ENCODE measurements at places on chromosomes 6 and 20. TPM values are rescaled to one million over a fixed set of nuclear protein-coding genes. Genes with fewer than 3 reads are reported as not detected.

VGLL2 gene
- not detected for total RNA-seq

DNA sequence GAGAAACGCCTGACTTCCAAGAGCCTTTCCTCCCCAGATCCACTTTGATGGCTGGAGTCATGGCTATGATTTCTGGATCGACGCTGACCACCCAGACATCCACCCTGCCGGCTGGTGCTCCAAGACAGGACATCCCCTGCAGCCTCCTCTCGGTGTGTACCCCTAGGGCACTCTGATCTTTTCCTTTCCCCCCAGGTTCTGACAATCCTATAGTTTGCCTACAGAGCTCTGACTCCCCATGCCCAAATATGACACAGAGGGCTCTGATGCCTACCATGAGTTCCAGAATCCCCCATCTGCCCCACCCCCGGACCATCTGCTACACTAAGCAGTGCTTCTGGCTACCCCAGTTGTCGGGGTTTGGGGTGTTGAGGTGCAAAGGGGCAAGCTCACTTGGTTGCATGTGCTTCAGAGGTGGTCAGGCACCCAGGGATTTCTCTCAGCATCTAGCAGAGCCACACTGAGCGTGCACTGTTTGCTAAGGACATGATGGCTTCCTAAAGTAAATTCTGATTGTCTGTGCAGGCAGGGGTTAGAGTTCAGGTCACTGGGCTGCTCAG is 24.0 kb upstream of the SGK2 start:
- no peak for DNase-seq

- DNase-seq = no peak
These were observed 261.7 kb upstream of the NOX3 start for GRCh38 chr6:155717374-155717773.

GNRH2 gene
- not detected for total RNA-seq

IRAK1BP1 gene
- 4.0 TPM for total RNA-seq

DNA sequence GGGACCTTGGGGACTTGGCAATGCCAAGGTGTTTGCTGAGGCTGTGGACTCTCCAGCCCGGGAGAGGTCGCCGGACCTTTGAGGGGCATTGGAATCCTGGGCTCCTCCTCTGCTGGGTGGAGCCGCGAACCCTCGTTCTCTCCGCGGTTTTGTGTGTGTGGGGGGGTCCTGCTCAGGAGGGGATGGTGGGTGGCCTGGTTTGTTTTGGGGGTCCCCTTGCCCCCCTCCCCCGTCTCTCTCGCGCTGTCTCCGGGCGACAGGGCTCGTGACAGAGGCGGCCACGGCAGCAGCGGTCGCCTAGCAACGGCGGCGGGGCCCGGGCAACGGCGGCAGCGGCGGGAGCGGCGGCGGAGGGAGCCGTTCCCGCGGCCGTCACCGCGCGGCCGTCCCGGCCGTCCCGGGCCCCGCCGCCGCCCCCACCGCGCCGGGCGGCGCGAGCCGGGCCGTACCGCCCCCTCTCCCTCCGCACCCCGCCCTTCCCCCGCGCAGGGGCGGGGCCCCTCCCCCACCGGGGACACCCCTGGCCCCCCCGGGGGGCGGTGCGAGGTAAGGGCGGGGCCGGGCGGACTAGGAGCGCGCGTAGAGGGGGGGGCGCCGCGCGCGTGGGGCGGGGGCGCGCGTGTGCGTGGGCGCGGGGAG is 7.8 kb downstream of the SYNGAP1 start:
- peak; percentile 55 for DNase-seq

DNA sequence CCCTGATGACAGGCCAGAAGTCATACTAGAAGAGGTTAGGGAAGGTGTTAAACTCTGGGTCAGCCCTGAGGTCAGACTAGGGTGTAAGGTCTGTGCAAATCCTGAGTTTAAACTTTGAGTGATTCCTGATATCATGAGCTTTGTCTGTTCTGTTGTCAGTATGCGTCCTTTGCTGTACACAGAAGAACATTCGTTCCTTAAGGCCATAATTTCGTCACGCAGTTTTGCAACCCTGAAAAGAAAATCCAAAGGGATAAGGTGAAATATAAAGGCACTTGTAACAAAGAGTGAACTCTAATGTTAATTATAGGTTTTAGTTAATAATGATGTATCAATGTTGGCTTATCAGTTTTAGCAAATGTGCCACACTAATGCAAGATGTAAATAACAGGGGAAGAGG is 2.3 kb downstream of the DST start:
- no peak for DNase-seq

RNF146 gene
- total RNA-seq = 19.0 TPM

- no peak for DNase-seq
These were observed 2.2 kb downstream of the ZNFX1 start for GRCh38 chr20:49275636-49276035.

DNA sequence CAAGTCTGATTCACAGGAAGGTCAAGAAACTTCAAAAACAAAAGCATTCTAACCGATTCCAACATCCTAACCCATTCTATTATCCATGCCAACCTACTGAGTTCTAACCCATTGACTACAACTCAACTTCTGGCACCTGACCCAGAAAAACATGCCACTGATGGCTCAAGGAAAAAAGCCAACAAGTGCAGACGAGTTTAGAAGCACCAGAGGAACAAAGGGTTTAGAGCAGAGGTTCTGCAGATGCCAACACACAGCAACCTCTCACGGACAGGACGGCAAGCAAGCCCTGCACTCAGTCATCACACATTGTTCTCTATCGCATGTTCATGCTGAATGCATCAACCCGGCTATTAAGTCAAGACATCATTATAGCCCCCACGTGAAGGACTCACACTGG is 25.2 kb upstream of the MC3R start:
- DNase-seq = no peak

- DNase-seq = no peak
These were observed 36.8 kb downstream of the GCM1 start for GRCh38 chr6:53111865-53112264.

- peak; percentile 22 for DNase-seq
These were observed 3.1 kb upstream of the HINT3 start for GRCh38 chr6:125953502-125953875.

PACRG gene
- total RNA-seq = not detected

TMEM244 gene
- 2.7 TPM for total RNA-seq

DNA sequence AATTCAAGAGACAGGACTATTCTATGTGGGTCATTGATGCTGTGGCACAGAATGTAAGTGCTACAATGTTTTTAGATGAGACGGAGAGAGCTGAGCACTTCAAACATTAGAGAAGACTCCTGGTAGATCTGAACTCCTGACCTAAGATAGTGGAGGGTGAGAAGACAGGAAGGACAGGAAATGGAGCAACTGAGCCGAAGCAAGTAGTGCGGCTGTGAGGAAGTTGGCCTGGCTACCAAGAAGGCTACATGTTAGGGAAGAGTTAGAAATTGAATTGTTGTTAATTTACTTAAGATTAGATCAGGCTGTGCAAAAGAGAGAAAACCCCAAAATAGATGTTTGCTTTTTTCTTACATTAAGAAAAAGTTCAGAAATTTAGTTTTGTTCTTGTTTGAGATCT is 14.4 kb upstream of the MLIP start:
- DNase-seq = no peak

GRCh38 chr6:31378062-31378720 is 21.2 kb upstream of the HLA-B start:
- no peak for DNase-seq

DNA sequence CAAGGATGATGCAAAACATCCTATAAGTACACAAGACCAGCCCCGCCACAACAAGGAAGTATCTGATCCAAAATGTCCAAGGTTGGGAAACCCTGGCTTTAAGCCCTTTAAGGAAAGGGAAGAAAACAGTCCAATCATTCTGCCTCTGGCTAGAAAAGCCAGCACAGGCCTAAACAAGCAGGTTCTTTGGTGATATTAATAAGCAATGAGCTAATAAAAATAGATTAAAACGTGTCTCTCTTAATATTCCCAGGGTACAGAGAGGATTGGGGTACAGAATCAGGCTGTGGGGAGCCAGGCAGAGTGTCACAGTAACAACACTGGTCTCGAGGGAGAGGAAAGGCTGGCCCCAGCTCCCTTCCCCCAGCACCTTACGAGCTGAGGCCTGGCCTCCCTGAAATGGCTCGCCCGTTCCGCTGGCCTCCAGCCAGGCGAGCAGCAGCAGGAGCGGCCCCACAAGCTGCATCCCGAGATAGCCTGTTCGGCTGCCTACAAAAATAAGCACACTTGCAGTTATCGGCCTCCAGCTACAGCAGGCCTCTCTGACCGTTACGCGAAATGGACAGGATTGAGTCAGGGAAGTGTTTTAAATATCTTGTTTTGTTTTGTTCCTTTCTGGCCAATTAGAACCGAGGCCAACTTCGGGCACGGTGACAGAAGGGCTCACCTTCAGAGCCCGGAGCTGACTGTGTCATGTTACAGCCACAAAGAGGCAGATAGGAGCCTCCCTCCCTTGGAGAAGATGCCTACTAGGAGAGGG is 4.0 kb upstream of the ZMYND8 start:
- peak; percentile 94 for DNase-seq

PTCRA gene
- total RNA-seq = not detected

C6orf141 gene
- 13.2 TPM for total RNA-seq

CLVS2 gene
- total RNA-seq = under 0.01 TPM

DNA sequence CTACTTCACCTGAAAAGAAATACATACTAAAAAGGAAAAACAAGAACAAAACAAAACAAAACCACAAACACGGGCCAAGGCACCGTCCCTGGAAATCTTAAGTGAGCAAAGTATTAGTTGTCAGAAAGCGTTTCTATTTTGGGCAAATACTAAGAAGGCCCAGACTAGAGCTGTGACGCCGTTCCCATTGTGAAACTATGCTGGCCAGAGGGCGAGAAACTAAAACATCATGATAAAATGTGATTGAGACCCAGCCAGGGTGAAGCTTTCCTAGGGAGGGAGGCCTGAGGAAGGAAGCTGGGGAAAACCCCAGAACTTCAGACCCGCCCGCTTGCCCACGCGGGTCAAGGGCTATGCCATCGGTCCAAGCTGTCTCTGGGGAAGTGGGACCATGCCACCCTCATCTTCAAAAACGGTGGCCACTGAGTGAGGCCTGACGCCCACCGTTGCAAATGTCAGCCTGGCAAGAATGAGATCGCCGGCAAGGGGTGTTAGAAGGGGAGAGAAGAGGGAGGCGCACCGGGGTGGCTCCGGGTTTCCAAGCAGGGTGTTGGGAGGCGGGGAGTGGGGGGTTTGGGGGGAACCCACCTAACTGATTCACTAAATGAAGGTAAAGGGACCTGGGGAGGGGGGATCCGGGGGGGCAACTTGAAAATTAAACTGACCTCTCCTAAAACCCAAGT is 1950.9 kb upstream of the DEFB115 start:
- DNase-seq = no peak

DNA sequence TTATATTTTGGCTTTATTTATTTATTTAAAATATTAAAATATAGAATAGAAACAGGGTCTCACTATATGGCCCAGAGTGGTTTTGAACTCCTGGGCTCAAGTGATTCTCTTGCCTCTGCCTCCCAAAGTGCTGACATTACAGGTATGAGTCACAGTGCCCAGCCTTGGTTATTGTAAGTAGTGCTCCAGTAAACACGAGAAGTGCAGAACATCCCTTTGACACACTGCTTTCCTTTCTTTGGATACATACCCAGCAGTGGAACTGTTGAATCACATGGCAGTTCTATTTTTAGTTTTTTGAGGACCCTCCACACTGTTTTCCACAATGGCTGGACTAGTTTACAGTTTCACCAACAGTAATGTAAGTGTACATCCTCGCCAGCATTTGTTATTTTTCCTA is 203.9 kb downstream of the PHF3 start:
- peak; percentile 7 for DNase-seq

BMP7 gene
- 12.7 TPM for total RNA-seq

GRCh38 chr6:55841341-55841740 is 34.0 kb downstream of the BMP5 start:
- DNase-seq = no peak

- no peak for DNase-seq
These were observed 81.3 kb downstream of the EYA2 start for GRCh38 chr20:46975976-46976375.

MDFI gene
- 53.7 TPM for total RNA-seq

DNA sequence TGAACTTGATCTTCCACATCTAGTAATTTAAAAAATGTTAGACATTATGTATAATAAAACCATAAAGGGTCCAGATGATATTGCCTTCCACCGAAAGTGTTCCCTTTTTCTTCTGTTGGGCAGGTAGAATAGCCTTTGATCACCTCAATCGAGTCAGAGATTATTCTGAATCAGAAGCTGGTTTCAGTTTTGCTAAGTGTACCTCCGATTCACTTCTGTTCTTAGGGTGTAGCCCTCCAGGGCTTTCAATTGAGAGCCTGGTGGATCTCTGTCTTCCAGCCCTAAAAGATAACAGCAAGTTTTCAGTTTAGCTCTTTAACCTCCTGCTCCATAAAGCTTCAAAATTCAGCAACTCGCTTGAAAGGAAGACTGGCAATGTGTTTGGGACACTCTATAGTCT is 21.1 kb upstream of the AIG1 start:
- DNase-seq = no peak

MUCL3 gene
- total RNA-seq = not detected

BPIFA1 gene
- total RNA-seq = not detected

- DNase-seq = no peak
These were observed 2.5 kb upstream of the NAA20 start for GRCh38 chr20:20014659-20015058.

- DNase-seq = no peak
These were observed 37.5 kb upstream of the PDE7B start for GRCh38 chr6:135814043-135814442.

GRCh38 chr20:53828682-53829254 is 235.1 kb upstream of the ZNF217 start:
- peak; percentile 89 for DNase-seq

RIPOR3 gene
- 0.27 TPM for total RNA-seq

Measured in Daoy (cell line).